ENCODE measurements at places on chromosomes 3 and 15. TPM values are rescaled to one million over a fixed set of nuclear protein-coding genes. Genes with fewer than 3 reads are reported as not detected.

The CDHR4 gene
- total RNA-seq, result 2.0 TPM

The SLC22A13 gene
- 0.46 TPM for total RNA-seq

DNA sequence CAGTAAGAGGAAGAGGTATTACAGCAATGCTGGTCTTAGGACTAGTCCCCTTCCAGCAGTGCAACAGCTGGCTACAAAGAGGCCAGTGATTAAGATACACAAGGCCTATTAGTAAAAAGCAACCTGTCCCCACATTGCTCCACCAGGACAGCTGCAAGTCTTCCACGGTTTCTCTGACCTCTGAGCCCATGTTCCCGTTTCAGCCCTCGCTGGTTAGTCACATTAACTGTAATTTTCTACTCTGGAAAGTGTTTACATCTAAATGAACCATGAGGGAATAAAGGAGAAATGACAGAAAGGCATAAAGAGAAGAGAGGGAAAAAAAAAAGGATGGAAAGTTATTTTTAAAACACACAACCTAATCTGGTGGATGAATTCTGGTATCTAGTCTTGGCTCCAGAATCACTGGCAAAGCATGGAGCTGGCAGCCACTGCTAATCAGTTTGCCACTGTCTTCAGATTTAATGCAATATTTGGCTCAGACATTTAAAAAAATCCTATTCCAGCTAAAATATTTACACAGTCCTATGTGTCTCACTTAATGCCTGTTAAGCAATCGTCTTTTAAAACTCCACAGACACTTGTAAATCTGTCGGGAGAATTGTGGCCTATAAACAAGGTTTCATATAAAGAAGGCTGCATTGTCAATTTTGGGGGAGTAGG lies 154.9 kb downstream of the GREM1 start:
- peak; percentile 28 for DNase-seq
- H3K27ac ChIP-seq, result no peak overlapping the region
- no peaks in the 10 kb centered on the region for H3K36me3 ChIP-seq
- H3K4me1 ChIP-seq, result peaks cover 1% of the 10 kb centered on the region

DNA sequence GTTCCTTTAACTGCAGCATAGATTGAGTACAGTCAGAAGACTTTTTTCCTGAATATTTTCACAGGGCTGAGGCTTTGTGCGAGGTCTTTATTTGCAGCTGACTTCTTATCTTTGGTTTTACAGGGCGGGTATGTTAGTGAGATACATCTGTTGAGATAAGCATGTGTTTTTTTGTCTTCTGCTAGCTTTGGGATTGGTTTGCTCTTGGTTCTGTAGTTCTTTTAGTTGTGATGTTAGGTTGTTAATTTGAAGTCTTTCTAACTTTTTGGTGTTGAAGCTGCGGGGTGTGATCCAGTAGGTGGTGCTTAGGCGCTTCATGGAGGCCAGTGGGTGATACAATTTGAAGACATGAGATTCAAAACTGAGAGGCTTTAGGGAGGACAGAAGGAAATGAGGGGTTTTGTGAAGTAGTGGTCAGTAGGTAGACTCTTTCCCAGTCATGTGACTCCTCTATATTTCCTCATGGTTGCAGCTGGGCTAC lies 67.9 kb upstream of the TNFSF10 start:
- H3K4me3 ChIP-seq, result no peak overlapping the region
- H3K27me3 ChIP-seq, result no peaks in the 10 kb centered on the region
- H3K27ac ChIP-seq, result no peak overlapping the region
- DNase-seq, result no peak

The C3orf22 gene
- total RNA-seq, result not detected

GRCh38 chr15:90259524-90259923 lies 5.9 kb upstream of the NGRN start:
- no peak for DNase-seq
- no peak overlapping the region for H3K27ac ChIP-seq
- no peaks in the 10 kb centered on the region for H3K27me3 ChIP-seq

Measured in ovary (tissue), 10 donors.